Adrenal gland (tissue), 19 donors: ENCODE measurements at places on chromosomes 11 and 22. TPM values are rescaled to one million over a fixed set of nuclear protein-coding genes. Genes with fewer than 3 reads are reported as not detected.

DNA sequence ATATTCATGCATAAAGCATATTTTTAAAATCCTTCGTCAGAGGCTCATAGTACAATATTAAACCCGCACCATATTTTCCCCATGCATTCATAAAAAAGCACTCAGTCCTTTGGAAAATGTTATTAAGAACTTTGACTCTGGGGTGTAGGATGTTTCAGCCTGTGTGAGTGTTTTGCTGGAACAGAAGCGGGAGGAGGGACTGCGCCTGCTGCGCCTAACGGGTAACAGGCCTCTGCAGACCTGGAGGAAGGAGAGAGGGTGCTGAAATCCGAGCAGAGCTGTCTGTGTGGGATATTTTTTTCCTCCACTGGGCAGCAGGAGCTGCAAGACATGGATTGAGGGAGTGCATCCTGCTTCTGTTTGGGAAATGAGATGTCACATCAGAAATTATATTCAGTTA lies 483.0 kb downstream of the BRD1 start:
- no peaks in the 10 kb centered on the region for H3K4me1 ChIP-seq
- no peak overlapping the region for H3K4me3 ChIP-seq
- peaks cover 3% of the 10 kb centered on the region for H3K27me3 ChIP-seq
- no peak overlapping the region for H3K27ac ChIP-seq
- no peaks in the 10 kb centered on the region for H3K36me3 ChIP-seq

- DNase-seq = no peak
- H3K27ac ChIP-seq = no peak overlapping the region
- H3K4me1 ChIP-seq = no peaks in the 10 kb centered on the region
- H3K27me3 ChIP-seq = no peaks in the 10 kb centered on the region
Measured at GRCh38 chr11:14725150-14725549, 81.5 kb downstream of the PDE3B start.

DNA sequence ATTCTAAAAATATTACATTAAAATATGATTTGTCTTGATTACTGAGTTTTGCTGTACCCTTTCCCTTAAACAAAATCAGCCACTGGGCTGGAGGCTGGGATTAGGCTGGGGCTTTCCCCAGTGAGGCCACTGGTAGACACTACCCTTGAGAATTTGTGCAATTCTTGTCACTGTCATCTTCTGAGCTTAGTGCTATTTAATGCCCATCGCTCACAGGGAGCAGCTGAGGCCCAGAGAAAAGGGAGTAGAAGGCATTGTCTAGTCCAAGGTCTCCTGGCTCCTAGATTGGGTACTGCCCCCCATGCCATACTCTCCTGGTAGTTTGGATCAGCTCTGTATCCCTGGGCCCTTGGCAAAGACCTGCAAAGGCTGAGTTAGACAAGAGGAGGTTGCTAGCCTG lies 6.7 kb downstream of the CHRM1 start:
- H3K36me3 ChIP-seq = no peaks in the 10 kb centered on the region
- no peak for DNase-seq
- H3K27me3 ChIP-seq = no peaks in the 10 kb centered on the region

DNA sequence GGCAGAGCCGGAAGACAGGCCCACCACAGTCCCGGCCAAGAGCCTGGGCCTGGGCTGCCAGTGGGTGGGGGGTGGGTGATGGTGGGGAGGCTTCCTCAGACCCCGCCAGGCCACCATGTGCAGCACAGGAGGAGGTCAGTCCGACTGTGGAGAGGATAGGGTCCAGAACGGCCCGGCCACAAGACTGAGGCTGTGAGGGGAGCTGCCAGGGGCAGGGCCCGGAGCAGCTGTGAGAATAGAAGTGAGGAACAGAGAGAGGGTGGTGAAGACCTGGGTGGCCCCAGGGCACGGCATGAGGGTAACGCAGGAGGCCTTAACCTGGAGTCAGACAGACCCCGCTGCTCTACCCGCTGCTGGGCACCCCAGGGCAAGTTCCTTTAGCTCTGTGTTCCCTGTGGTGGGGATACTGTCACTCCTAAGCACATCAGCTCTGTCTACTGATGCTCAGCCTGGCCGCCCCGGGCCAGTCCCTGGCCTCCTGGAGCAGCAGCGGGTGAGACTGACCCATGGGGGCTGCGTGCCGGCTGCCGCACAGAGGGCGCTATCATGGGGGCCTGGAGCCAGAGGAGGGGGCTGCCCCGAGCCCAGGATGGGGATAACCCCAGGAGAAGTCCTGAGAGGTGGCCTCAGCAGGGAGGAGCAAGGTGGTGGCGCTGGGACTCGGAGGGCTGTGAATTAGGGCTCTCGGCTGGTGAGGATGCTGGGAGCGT lies 1.7 kb downstream of the FERMT3 start:
- no peak for DNase-seq
- H3K27ac ChIP-seq = no peak overlapping the region
- H3K4me3 ChIP-seq = peak overlapping the region; percentile 48
- no peaks in the 10 kb centered on the region for H3K27me3 ChIP-seq
- H3K4me1 ChIP-seq = peaks cover 24% of the 10 kb centered on the region

- H3K27me3 ChIP-seq = no peaks in the 10 kb centered on the region
- no peaks in the 10 kb centered on the region for H3K4me1 ChIP-seq
- DNase-seq = no peak
Measured at GRCh38 chr11:106695506-106695905, 322.8 kb downstream of the GUCY1A2 start.

DNA sequence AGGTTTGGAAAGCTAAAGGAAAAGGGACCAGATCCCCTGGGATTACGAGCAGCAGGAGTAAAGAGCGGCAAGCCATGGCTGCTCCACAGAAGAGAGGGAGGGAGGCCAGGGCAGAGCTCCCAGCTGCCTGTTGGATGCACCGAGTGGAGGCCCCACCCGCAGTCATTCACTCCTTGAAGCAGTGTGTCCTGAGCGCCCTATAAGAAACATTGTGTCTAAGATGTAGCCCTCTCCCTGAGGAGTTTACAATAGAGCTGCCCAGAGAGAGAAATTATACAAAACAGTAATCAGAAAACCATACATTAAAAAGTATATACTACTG lies 54.7 kb upstream of the CSNK2A3 start:
- H3K4me1 ChIP-seq = peaks cover 19% of the 10 kb centered on the region
- H3K27me3 ChIP-seq = no peaks in the 10 kb centered on the region
- H3K36me3 ChIP-seq = no peaks in the 10 kb centered on the region

DNA sequence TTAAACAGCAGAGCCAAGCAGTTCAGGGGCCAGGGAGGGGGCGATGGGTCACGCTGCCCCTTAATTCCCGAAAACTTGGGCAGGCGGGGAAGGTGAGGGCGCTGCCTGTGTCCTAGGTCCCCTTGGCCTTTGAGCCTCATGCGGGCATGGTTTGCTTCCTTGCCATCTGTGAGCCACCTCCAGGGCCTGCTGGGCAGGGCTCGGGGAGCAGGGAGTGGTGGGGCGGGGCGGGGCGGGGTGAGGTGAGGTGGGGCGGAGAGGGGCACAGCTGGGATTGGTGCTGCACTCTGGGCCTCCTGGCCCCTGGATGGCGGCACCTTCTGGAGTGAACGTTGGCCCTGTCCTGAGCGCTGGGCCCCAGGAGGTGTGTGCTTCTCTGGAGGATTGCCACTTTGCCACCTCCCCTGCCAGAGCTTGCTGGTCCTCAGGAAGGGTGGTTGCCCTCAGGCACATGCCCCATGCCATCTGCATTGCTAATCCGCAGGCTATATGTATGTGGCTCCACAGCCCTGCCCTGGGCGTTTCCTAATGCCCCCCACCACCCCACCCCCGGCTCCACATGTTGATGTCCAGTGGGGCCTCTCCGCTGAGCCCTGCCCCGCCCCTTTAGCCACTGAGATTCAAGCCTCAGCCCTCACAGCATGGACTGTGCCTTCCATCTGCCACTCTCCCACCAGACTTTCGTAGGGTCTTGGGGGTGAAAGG lies 352.5 kb downstream of the TBC1D22A start:
- H3K36me3 ChIP-seq = no peaks in the 10 kb centered on the region
- no peak for DNase-seq
- H3K4me1 ChIP-seq = no peaks in the 10 kb centered on the region
- H3K4me3 ChIP-seq = no peak overlapping the region

DNA sequence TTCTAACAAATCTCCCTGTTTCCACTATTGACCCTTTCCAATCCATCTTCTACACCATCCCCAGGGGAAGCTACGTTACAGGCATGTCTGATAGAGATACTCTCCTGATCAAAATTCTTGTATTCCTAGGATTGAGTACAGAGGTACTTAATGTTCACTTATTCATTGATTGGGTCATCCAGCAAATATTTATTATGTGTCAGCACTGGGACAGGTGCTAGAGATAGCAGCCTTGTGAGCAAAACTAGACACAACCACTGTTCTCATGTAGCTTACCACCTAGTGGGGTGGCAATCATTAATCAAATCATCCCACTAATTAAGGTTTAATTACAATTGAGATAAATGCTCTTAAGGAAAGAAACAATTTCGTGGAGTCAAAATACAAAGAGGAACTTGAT lies 9.4 kb upstream of the RTCB start:
- H3K4me3 ChIP-seq = no peak overlapping the region
- no peak for DNase-seq

GRCh38 chr11:662689-663274 lies 25.7 kb downstream of the DRD4 start:
- H3K4me3 ChIP-seq = no peak overlapping the region
- H3K36me3 ChIP-seq = peaks cover 20% of the 10 kb centered on the region
- DNase-seq = peak; percentile 71
- no peaks in the 10 kb centered on the region for H3K27me3 ChIP-seq

GRCh38 chr11:66868726-66869566 lies 12.1 kb downstream of the LRFN4 start:
- peaks cover 24% of the 10 kb centered on the region for H3K36me3 ChIP-seq
- no peak overlapping the region for H3K27ac ChIP-seq
- no peak overlapping the region for H3K4me3 ChIP-seq
- no peak for DNase-seq
- no peaks in the 10 kb centered on the region for H3K4me1 ChIP-seq

DNA sequence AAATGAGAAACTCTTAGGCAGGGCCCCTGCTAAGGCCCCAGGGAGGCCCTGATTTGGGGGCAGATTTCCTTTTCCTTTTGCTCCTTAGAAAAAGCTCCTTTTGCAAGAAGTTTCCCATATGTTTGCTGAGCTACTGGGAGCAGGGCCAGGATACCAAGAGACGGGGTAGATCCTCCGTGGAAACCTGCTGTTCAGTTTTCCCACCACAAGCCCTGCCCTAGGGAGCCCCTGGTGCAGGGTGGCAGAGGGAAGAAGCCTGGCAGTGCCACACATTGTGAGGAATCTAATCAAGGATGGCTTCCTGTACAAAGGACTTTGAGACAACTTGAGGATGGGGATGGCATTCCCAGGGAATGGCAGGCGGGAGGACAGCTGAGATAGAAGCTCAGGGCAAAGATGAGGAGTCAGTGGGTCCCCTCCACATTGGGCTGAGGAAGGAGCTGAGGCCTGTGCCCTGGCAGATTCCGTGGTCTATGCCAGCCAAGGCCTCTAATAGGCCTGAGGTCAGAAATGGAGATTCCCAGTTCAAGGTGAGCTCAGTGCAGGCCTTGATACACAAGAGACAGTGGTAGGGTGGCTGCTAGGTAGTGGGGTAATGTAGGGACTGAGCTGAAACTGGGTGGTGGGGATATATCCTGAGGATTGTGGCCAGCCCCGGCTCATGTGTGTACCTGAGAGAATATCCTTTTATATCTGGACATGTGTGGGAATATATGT lies 15.0 kb downstream of the TUB start:
- H3K27ac ChIP-seq = no peak overlapping the region
- H3K27me3 ChIP-seq = no peaks in the 10 kb centered on the region
- H3K4me1 ChIP-seq = peaks cover 6% of the 10 kb centered on the region
- no peak overlapping the region for H3K4me3 ChIP-seq
- peaks cover 11% of the 10 kb centered on the region for H3K36me3 ChIP-seq
- DNase-seq = no peak

GRCh38 chr11:56632329-56632728 lies 9.9 kb downstream of the OR5AP2 start:
- no peak overlapping the region for H3K27ac ChIP-seq
- DNase-seq = no peak
- H3K27me3 ChIP-seq = no peaks in the 10 kb centered on the region
- no peaks in the 10 kb centered on the region for H3K36me3 ChIP-seq
- no peak overlapping the region for H3K4me3 ChIP-seq

GRCh38 chr22:39722501-39722900 lies 151.9 kb downstream of the CACNA1I start:
- H3K4me1 ChIP-seq = peaks cover 27% of the 10 kb centered on the region
- no peak overlapping the region for H3K4me3 ChIP-seq
- no peak overlapping the region for H3K27ac ChIP-seq
- DNase-seq = no peak

DNA sequence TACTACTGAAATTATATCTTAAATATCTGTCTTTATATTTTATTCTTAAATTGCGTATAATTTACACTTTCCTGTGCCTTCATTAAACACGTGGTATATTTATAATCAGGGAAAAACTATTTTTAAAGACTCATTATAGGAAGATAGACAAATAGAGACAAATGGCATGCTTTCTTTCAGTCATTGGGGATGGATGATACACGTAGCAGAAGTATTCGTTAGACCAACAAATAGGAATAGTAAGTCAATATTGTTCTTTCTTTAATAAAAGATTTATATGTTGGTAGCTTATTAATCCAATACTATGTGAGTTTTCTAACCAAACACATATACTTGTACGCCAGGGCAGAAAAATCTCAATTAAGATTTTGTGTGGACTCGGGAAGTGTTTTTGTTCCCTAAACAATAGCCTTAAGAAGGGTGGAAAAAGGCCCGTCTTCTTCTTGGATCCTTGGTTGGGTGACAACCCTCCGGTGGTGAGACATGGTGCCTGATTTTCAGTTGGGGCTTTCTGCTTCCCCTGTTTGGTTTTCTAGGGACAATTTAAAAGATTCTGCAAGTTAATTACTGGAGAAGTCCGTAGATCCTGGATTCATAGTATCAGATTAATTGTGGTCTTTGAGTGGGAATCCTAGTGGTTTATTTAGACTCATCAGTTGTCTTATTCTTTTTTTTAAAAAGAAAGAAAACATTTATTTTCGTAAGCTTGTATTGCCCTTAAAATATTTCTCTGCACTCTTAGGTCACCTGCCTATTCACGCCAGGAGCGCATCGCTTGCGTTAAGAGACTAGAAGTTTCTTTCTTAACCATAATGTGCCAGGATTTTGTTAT lies 83.5 kb upstream of the WNT7B start:
- H3K36me3 ChIP-seq = no peaks in the 10 kb centered on the region
- no peak for DNase-seq
- no peak overlapping the region for H3K4me3 ChIP-seq
- H3K4me1 ChIP-seq = peaks cover 28% of the 10 kb centered on the region
- no peaks in the 10 kb centered on the region for H3K27me3 ChIP-seq

The KIAA0930 gene
- total RNA-seq = 88.4 TPM

The APOL4 gene
- total RNA-seq = not detected

The RAC2 gene
- 17.9 TPM for total RNA-seq
